ENCODE measurements at places on chromosomes 6 and 20.

- DNase-seq, result no peak
Measured at GRCh38 chr6:24584382-24584720, 61.6 kb downstream of the KIAA0319 start.

DNA sequence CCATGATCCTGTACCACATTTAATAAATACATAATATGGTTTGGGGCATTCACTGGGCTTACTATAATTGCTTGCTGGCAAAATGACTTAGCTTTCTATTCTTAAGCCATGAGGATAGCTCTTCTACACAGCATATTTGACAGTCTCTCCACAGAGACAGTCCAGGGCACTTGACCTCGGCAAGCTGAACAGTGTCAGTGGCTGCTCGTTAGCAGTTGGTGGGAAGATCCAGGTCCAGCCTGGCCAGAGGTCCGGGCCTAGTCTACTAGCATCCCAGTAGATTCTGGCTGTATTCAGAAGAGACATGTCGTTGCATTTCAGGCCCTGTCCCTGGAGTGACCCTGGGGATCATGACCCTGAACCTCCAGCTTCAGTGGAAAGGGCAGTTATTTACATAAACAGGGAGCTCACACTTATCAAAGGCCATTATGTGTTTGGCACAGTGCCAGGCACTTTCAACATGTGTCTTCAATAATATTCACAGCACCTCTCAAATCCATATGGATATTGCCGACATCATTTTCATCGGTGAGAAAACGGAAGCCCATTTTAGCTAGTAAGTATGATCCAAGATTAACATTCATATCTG is 139.0 kb downstream of the IMPG1 start:
- DNase-seq, result no peak

GRCh38 chr6:69601132-69601531 is 195.7 kb downstream of the LMBRD1 start:
- no peak for DNase-seq

DNA sequence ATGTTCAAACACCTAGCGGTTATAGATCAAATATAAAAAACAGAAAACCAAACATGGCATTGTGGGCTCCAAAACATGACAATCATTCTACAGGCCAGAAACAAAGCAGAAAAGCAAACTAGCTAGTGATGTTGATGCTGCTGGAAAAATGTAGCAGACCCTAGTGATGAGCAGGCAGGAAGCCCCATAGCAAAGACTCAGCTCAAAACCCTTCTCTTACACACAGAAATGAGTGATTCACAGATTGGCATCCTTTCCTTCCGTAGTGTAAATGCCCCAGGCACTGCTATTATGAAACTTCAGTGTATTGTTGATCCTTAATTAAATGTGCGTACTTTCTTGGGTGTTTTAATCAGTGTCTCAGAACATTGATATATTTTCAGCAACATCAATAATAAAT is 425.1 kb downstream of the UTRN start:
- DNase-seq, result no peak

DNA sequence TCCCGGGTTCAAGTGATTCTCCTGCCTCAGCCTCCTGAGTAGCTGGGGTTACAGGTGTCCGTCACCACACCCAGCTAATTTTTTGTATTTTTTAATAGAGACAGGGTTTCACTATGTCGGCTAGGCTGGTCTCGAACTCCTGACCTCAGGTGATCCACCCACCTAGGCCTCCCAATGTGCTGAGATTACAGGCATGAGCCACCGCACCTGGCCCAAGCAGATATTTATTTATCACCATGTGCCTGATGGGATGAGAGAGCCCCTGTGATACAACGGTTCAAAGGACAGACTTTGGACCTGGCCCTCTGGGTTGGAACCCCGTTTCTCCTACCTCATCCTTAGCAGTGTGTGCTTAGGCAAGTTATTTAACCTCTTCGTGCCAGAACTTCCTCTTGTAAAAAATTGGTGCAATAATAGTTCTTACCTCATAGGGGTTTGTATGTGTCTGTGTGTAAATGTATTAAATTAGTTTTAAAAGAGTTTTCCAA is 19.2 kb upstream of the STK38 start:
- DNase-seq, result no peak

DNA sequence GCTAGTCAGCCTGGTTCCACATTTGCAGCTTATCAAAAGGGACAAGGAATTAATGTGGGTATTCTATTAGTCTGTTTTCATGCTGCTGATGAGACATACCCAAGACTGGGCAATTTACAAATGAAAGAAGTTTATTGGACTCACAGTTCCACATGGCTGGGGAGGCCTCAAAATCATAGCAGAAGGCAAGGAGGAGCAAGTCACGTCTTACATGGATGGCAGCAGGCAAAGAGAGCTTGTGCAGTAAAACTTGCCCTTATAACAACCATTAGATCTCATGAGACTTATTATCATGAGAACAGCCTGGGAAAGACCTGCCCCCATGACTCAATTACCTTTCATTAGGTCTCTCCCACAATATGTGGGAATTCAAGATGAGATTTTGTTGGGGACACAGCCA is 689.1 kb upstream of the MARCKS start:
- DNase-seq, result no peak

- DNase-seq, result no peak
Measured at GRCh38 chr20:37573626-37574198, 46.0 kb upstream of the BLCAP start.

GRCh38 chr6:111121789-111122350 is 34.6 kb downstream of the SLC16A10 start:
- DNase-seq, result no peak

- DNase-seq, result no peak
Measured at GRCh38 chr20:39161900-39162299, 199.8 kb downstream of the DHX35 start.

DNA sequence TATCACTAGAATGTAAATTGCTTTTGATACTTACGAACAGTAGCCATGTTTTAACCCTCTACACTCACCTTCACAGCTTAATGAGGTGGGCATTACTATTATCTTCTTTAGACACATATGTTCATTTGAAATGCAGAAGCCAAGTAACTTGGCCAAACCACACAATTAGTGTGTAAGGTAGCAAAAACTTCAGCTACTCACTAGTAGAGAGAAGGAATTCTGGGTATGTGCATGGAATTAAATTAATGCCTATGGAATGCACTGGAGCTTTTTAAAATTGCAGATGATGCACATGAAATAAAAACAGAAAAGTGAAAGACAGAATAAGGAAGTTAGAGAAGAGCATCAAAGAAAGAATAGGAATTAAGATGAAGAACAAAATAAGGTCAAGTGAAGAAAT is 494.0 kb downstream of the ADGRB3 start:
- DNase-seq, result no peak

DNA sequence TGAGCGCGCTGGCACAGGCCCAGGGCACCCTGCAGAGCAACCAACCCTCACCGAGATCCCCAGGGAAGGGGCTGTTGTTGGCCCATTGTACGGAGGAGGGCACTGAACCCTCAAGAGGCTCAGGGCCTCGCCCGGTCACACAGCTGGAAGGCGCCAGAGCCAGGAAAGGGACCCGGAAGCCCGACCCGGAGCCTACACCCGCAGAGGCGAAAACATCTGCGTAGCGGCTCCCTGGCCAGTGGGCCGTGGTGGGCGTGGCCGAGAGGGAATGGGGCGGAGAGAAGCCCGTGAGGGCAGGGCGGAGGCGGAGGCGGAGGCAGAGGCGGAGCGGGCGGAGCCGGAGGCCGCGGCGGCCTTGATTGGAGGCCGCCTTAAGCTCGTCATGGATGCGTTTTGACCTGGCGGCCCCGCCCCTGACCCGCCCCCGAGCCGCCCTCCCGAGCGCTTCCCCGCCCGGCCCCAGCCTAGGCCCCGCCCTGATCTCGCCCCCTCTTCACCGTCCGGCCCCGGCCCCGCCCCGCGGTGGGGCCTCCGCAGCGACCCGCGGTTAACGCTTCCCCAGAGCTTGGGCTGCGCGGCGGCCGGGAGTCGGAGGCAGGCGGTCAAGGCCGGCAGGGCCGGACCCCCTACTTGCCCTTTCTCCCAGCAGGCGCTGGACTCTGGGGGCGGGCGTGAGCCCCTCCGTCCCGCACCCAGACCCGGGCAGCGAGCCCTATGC is 2.1 kb upstream of the MRGBP start:
- peak; percentile 98 for DNase-seq

DNA sequence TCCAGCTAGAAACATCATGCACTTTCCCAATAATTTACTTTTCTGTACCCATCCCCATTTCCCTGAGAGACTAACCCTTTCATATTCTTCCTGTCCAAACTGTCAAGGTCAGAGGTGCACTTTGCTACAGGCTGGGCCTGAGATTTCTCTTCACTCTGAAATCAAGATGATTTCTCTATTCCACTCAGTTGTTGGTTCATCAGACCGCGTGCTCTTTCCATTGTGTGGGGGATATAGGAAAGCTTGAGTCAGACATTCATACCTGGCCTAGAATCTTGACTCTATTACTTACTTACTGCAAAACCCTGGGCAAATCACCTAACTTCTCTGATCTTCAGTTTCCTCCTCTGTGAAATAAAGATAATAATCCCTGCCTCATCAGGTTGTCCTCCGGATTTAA is 4.7 kb upstream of the ZDHHC14 start:
- peak; percentile 42 for DNase-seq

GRCh38 chr6:144279484-144280150 is 5.5 kb upstream of the UTRN start:
- no peak for DNase-seq

- peak; percentile 46 for DNase-seq
Measured at GRCh38 chr20:61886721-61887595, 178.7 kb downstream of the TAF4 start.

DNA sequence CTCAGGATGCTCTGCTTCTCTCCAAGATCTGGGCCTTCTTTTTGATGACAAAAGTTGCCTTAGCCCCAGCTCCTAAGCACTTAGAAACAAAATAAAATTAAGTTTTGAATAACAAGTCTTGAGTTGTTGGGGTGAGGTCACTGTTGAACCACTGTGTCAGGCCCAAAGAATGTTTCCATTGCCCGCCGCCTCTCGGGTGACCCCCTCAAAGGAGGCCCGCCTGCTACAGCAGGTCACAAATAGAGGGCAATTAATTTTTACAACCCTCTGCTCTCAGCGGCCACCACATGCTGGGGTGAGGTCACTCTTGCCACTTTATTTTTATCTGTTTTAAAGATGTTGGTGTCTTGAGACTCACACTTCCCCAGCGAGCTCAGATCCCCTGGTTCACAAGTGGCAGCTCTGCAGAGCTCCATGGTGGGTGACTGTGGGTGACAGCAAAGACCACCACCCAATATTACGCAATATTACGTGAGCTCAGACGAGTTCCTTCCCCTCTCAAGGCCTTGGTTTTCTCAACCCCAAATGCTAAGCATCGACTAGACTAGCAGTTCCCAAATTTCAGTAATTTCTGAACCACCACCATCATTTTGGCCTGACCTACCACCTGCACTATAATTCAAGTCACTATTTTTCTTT is 247.7 kb upstream of the PMEPA1 start:
- DNase-seq, result no peak

DNA sequence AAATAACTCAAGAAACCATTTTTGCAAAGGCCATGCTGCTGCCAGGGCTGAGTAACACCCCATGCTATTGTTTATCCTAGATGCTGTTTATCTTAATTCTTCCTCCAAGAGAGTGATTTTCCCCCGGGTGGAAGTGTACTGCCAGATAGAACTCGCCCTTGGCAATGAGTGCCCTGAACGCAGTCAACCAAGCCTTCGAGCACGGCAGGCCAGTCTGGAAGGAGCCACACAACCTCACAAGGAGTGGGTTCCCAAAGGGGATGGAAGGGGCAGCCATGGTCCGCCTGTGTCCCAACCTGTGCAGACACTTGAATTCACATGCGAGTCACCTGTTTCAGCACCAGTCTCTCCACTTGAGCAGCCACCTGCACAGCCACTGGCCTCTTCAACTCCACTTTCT is 31.9 kb downstream of the PNPLA1 start:
- no peak for DNase-seq

GRCh38 chr20:36441416-36441815 is 99.9 kb upstream of the MYL9 start:
- no peak for DNase-seq

DNA sequence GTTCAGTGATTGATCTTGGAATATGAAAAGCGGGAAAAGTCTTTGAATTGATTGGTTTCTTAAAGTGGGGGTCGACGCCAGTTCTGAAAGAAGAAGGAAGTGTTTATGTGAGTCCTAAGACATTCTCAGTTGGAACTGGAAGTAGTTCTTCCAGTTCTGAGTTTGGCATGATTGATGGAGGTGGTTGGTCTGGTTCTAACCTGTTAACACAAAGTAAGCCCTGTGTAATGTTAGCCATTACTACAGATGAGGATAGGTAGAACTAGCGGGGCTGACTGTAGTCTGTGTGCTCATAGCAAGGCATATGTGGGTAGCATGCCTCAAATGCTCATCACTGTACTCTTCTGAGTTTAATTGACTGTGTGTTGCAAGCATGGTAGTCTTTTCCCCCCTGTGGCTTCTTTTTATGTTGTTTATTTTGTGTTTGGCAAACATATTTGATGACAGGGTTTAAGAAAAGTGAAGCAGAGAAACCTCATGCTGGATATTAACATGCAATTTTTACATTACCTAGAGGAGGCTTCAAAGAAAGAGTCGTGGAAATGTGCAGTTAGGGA is 24.9 kb downstream of the CITED2 start:
- DNase-seq, result no peak

DNA sequence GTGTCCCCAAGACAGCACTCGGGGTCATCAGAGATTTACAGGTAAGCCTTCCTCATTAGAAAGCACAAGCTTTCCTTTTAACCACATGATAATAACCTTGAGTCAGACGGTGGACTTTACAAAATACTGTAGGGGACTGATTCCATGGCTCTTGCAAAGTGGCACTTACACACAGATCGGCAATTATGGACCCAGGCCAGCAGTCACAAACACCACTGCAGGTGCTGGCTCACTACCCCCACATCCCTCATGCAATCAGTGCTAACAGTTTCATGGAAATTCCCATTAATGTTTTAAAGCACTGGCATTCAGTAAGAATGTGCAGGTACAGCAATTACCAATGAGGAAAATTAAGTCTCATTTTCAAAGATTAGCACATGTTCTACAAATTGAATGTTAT is 516.5 kb downstream of the PRKN start:
- no peak for DNase-seq

- DNase-seq, result no peak
Measured at GRCh38 chr6:101401171-101401570, 7.7 kb downstream of the GRIK2 start.

DNA sequence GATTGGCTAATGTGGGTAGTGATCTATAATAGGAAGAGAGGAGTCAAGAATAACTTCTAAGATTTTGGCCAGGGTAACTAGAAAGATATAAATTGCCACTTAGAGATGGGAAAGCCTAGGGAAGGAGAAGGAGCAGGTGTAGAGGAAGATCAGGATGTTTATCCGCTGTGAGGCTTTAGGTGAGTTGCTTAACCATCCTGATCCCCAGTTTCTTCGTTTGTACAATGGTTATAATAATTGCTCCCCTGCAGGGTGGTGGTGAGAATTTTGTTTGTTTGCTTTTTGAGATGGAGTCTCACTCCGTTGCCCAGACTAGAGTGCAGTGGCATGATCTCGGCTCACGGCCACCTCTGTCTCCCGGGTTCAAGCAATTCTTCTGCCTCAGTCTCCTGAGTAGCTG is 2.4 kb upstream of the MYMX start:
- DNase-seq, result no peak

GRCh38 chr20:58344741-58345140 is 35.2 kb downstream of the RAB22A start:
- no peak for DNase-seq

GRCh38 chr6:79077715-79078074 is 359 bp downstream of the PHIP start:
- peak; percentile 62 for DNase-seq
